ENCODE measurements at places on chromosomes 7 and 10.
A peak's percentile ranks its signal among the peaks of the same experiment; 100 is the strongest.

- DNase-seq: no peak
Observed at GRCh38 chr7:34107276-34107675, 201.9 kb downstream of the BMPER start.

DNA sequence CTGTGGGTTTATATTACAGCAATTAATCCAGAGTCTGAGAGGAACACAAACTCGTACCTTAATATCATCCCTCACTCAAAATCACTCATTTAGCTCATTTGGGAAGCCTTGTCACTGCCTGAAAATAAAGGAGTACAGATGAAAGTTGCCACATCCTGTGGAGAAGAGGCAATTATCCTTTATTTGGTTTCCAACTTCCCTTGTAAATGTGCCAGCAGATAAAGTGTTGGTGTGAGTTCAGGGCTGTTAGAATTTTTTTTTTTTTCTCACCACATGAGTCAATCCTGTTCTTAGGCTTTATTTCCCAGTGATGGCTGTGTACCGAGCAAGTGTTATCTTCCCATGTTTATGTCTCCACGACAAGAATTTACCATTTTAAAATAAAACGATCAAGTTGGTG is 99.0 kb upstream of the SMIM30 start:
- DNase-seq: no peak

GRCh38 chr7:141227454-141227853 is 153.6 kb downstream of the TMEM178B start:
- no peak for DNase-seq

DNA sequence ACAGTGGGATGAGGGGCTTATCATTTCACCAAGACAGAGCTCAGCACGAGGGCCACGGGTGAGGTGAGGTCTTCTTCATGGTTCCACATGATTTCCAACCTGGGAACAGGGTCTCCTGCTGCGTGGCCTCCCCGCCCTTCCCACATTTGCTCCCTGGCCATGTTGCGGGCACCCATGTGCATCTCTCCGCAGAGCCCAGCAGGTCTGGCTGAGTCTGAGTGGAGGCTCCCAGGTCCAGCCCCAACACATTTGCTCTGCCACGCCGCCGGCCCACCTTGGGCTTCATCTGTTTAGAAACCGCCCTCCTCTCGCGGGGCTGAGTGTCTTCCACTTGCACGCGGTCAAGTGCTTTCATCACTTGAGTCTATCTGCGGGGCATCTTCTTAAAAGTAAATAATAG is 14.8 kb upstream of the PRKAR1B start:
- DNase-seq: no peak

DNA sequence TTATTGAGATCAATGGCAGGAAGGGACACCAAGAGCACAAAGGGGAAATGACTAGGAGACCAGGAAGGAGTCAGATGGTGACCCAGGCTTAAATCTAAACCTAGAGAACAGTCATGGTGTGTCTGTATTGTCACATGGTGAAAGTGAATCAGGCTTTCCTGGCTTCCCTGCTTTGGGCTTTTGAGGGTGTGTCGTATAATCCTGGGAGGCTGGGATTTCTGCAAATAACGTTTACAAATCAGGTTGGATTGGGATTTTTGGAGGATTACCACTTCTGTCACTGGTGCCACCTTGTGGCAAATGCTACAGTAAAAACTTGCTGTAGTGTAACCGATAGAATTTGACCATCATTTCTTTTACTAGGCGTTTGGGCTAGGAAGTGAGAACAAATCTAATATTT is 502.6 kb downstream of the NRG3 start:
- DNase-seq: no peak

- no peak for DNase-seq
Observed at GRCh38 chr10:49176310-49177268, 11.6 kb downstream of the TMEM273 start.

- no peak for DNase-seq
Observed at GRCh38 chr7:38902449-38902848, 6.5 kb downstream of the VPS41 start.

GRCh38 chr10:23868121-23868520 is 340.8 kb upstream of the KIAA1217 start:
- DNase-seq: no peak

DNA sequence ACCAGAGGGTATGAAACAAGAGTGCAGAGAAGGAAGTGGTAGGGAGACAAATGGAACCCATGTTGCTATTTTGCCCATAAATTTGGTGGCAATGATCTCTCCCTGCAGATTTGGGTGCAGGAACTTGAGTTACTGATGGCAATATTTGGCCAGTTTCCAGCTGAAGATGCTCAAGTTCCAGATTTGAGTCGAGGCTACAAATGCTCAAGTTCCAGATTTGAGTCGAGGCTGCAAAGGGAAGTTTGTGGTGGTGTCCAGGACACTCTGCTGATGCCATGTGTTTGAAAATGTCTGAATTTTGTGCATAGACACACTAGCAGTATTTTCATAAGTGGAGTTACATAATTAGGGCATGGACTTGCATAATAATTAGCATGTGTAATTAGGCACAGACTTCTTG is 40.8 kb downstream of the TBXAS1 start:
- DNase-seq: peak; percentile 35

GRCh38 chr7:151695951-151696541 is 176.4 kb upstream of the RHEB start:
- no peak for DNase-seq

DNA sequence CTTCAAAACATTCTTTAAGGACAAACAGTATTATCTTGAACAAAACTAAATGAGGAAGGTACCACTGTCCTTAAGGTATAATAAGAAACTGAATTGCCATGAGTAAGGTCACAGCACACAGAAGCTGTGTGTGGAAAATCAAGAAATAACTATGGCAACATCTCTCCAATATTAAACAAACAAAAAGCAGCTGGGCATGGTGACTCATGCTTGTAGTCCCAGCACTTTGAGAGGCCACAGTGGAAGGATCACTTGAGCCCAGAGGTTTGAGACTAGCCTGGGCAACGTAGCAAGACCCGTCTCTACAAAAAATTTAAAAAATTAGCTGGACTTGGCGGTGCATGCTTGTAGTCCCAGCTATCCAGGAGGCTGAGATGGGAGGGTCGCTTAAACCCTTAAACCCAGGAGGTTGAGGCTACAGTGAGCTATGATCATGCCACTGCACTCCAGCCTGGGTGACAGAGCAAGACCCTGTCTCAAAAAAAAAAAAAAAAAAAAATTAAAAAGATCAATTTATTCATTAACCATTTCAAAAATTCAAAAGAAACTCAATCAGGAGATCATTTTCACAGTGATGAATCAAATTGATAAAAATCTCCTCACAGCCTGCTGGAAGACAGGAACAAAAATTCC is 195.4 kb downstream of the SKIDA1 start:
- no peak for DNase-seq

- no peak for DNase-seq
Observed at GRCh38 chr10:32713560-32713959, 244.5 kb downstream of the ITGB1 start.

DNA sequence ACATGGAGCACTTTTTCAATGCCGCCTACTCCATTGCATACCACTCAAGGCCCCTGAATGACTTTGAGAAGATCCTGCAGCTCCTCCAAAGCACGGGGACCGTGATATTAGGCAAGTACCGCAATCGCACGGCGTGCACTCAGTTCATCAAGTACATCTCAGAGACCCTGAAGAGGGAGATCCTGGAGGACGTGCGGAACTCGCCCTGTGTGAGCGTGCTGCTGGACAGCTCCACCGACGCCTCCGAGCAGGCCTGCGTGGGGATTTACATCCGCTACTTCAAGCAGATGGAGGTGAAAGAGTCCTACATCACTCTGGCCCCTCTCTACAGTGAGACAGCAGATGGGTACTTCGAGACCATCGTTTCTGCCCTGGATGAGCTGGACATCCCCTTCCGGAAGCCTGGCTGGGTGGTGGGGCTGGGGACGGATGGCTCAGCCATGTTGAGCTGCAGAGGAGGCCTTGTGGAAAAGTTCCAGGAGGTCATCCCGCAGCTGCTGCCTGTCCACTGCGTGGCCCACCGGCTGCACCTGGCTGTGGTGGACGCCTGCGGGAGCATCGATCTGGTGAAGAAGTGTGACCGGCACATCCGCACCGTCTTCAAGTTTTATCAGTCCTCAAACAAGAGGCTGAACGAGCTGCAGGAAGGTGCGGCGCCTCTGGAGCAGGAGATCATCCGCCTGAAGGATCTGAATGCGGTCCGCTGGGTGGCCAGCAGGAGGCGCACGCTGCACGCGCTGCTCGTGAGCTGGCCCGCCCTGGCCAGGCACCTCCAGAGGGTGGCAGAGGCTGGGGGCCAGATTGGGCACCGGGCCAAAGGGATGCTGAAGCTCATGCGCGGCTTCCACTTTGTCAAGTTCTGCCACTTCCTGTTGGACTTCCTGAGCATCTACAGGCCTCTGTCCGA is 12.7 kb upstream of the ATP6V0E2 start:
- DNase-seq: peak; percentile 18

DNA sequence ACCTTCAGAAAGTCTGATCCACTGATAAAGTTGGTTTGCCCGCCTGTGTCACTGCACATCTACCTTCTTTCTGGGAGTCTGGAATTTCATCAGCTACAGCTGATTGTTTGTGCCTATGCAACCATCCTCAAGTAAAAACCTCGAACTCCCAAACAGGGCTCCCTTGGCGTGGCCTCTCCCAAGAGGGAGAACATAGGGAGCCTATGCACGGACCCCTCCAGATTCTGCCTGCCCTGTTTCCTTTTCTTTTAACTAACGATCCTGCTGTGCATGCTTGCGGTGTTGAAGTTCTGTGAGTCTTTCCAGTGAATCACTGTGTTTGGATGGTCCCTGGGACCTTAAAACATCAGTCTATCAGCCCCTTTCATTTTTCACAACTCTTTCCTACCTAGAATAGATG is 226.9 kb upstream of the SEMA3D start:
- DNase-seq: no peak

- DNase-seq: no peak
Observed at GRCh38 chr7:145088111-145088745, 252.4 kb upstream of the TPK1 start.

GRCh38 chr7:156096771-156097538 is 284.7 kb upstream of the SHH start:
- no peak for DNase-seq

- no peak for DNase-seq
Observed at GRCh38 chr7:38310591-38311101, 37.2 kb upstream of the TARP start.

GRCh38 chr7:55423891-55424290 is 58.8 kb downstream of the LANCL2 start:
- no peak for DNase-seq

DNA sequence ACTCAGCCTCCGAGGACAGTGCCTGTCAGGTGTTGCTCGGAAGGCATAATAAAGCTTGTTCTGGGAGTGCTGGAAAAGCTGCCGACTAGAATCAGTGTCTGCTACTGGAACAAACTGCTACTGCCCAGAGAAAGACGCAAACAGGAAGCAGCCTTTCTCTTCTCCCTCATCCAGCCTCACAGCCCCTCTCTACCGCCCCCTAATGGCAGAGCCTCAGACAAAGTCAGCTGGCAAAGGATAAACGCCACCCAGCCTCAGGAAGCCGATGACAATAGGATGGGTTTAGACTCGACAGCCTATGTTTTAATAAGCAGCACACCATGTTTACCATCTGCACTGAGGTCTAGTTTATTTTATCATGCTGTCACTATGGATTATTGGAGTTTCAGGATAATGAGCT is 169.5 kb upstream of the LYZL1 start:
- DNase-seq: peak; percentile 21

DNA sequence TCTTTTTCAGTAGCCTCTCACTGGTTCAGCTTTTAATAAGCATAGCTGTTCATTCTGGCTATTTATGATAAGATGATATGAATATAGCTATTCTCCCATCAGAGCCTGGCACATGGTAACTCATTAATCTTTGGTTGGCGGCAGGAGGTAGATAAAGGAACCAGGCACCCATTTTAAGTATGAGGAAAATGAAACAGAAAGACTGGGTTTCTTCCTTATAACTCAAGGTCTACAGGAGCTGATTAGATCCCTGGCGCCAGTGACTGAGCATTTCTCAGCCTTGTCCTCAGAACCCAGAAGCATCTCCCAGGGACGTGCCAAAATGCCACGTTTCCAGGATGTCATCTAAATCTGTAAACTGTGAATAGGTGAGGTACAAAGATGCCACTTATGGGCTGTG is 141.9 kb downstream of the TCF7L2 start:
- DNase-seq: no peak

GRCh38 chr10:14782691-14783363 is 8.1 kb upstream of the FAM107B start:
- peak; percentile 8 for DNase-seq

- no peak for DNase-seq
Observed at GRCh38 chr7:77532247-77532646, 4.8 kb upstream of the PTPN12 start.

Data from activated CD4-positive, alpha-beta T cell treated with anti-CD3 and anti-CD28 coated beads, Interleukin-2, Interleukin-4, amounts not matched to agents 100 ng/mL and 50 ng/mL, durations not matched to agents 16 hours and 8 hours (primary cell).